ENCODE measurements at places on chromosomes 2 and 18.

DNA sequence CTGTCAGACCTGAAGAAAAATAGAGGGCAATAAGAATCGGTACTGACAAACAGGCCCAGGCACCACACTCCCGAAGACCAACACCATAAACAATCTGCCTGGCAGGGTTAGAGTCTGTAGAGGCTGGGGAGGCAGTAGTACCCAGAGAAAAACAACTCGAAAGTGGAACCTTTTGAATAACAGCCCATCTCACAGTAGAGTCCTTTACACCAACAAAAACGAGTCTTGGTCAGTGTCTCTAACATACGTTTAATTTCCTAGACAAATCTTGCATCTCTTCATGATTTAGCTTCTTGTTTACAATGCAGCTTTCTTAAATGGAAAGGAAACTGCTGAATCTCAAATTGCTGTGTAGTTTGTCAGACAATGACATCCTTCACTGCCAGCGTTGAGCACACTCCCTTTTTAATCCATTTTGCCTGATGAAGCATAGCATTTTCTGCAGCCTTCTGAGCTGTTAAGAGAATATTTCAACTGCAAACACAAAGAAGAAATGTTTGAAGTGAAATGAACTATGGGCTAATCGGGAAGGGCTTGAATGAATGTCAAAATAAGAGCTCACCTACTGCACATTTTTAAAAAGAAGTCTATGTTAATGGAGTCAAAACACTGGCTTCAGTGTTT lies 73.1 kb upstream of the DSG1 start:
- DNase-seq = no peak

DNA sequence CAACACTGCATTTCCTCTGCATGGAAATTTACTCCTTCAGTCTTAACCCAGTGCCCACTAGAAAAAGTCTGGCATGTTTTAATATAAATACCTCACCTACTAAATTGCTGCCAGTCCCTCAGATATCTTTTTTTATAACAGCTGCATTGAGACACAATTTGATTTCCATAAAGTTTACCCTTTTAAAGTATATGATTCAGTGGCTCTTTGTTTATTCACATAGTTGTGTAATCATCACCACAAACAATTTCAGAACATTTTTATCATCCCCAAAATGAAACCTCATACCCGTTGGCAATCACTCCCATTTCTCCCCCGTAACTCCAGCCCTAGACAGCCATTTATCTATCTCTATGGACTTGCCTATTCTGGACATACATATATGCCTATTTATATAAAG lies 17.0 kb upstream of the FRZB start:
- DNase-seq = no peak

DNA sequence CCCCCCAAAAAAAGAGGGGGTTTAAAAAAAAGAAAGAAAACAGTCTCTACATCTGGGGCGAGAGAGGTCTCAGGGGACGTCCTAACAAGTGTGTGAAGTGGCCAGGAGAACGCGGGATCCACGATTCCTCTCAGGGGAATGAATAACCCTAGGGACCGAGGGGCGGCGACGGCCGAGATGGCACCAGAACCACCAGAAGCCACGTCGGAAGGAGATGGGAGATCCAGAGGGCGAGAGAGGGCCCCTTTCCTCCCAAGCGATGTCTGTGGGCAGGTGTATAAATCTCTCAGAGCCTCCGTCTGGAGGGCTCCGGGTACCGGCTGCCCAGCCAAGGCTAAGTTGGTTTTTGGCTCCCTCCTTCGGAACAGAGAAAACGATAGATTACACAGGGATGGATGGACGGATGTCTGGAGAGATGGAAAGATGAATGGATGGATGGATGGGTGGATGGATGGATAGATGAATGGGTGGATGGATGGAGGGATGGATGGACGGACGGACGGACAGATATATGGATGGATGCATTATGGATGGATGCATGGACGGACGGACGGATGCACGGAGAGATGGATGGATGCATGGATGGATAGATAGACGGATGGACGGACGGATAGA lies 1.7 kb downstream of the EPHA4 start:
- peak; percentile 4 for DNase-seq

DNA sequence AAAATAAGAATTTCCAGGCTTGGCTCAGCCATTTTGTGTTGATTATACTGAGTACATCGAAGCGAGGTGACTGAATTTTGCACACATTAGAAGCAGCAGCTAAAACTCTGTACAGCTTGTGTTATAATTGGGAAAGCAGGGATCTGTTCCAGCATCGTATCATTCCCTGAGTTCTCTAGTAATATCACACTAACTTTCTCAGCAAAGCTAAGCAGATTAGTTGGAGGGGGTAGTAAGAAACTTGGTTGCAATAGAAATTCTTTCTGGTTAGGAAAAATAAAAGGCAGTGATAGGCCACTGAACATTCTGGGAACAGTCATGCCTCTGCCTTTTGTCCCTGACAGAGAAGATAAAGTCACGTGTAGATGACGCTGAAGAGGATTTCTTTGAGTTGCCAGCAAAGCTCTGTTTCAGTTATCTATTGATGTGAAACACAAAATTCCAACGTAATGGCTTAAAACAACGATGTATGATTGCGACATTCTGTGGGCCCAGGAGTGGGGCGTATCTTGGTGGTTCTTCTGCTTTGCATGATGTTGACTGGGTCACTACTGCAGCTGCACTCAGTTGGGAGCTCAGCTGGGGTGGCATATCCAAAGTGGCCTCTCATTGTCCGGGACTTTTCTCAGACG lies 202.1 kb upstream of the MEX3C start:
- no peak for DNase-seq

GRCh38 chr18:8856212-8856611 lies 150.9 kb downstream of the MTCL1 start:
- DNase-seq = no peak

DNA sequence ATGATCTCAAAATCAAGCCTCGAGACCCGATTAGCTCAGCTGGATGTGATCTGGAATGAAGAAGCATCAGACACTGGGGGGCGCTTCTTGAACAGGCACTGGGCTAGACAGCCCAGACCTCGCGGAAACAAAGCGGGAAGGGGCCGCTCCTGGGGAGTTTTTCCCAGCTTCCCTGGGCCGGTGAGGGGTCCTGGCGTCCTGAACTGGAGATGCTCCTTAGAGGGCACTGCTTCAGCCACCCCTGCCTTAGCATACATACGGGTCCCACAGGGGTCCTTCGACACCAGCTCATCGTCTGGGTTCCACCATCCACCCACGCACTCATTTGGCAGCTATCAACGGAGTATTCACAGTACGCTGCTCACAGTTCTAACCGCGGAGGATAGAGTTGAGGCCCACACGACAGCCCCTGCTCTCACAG lies 146.7 kb downstream of the TSN start:
- DNase-seq = no peak

GRCh38 chr2:55051026-55051866 lies 995 bp upstream of the RTN4 start:
- DNase-seq = no peak

- no peak for DNase-seq
Measured at GRCh38 chr2:42142547-42143184, 26.5 kb upstream of the EML4 start.

DNA sequence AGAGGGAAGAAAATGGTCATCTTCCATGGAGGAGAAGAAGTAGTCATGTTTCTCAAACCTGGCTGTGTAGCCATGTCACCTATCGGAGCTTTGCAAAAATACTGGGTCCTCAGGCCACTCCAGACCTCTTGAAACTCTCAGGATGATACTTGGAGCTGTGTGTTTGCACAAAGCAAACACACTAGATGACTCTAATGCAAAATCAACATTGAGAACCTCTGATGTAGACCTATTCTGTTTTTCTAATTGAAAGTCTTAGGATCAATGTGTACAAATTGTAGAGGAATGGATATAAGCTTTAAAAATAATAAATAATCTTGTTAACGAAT lies 444.3 kb downstream of the RND3 start:
- no peak for DNase-seq

All from stimulated activated CD4-positive, alpha-beta T cell treated with anti-CD3 and anti-CD28 coated beads, Interleukin-2, amount 100 ng/mL, for 48 hours (primary cell).